ENCODE measurements at places on chromosomes 11 and 22.

GRCh38 chr11:31827455-31828206 lies 16.5 kb upstream of the PAX6 start:
- no peak for DNase-seq

DNA sequence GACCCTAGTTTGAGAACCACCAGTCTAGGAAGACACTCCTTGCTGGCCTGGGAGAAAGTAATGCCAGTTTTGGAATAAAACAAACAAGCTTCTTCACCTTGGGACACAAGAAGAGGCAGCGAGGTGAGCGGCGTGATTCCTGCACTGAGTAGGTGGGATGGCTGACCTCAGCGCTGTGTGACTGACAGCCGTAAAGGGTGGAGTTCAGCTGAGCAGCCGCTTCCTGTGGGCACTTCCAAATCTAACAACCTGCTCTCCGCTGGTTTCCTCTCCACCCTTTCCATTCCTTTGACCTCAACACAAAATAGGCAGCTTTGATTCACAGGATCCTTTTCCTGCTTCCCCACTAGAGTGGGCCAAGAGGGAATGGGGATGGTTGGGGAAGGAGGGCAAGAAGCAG lies 45.8 kb downstream of the PC start:
- DNase-seq = no peak

DNA sequence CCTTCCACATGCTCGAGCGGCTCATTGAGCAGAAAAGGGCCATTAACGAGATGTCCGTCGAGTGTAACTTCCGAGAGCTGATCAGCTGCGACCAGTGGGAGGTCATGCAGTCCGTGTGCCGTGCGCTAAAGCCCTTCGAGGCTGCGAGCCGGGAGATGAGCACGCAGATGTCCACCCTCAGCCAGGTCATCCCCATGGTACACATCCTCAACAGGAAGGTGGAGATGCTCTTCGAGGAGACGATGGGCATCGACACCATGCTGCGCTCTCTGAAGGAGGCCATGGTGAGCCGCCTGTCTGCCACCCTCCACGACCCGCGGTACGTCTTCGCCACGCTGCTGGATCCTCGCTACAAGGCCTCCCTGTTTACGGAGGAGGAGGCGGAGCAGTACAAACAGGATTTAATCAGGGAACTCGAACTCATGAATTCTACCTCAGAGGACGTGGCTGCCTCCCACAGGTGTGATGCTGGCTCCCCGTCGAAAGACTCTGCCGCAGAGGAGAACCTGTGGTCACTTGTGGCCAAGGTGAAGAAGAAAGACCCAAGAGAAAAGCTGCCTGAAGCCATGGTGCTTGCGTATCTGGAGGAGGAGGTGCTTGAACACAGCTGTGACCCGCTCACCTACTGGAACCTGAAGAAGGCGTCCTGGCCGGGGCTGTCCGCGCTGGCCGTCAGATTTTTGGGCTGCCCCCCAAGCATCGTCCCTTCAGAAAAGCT lies 31.7 kb downstream of the ALG12 start:
- no peak for DNase-seq

DNA sequence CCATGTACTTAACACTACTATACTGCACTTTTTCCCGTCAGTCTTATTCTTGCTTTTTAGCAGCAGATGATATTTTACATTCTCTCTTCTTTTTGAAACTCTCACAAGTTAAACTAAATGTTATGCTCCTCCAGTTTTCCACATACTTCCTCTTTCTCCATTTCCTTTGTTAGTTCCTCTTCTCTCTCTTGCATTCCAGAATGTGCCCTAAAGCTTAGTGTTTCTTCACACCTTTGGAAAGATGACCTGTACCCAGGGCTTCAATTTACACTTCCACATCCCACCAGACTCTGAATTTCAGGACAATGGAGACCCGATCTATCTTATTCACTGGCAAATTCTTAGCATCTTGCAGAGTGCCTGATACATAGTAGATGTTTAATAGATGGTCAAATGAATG lies 51.8 kb downstream of the APIP start:
- no peak for DNase-seq

DNA sequence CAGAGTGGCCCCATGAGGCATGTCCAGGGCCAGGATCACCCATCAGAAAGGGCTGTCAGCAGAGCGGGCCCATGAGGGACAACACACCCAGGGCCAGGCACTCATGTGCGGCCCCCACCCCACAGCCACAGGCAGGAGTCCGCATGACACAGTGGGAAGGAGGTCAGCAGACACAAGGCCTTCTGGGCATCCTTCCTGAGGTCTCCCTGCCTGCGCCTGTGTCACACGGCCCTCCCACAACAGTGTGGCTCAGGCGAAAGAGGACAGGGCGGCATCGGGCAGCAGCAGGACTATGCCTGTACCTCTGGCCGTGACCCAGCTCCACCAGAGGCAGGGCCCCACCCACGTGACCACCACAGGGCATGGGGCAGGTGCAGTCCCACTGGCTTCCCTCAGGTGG lies 27.1 kb downstream of the CHID1 start:
- DNase-seq = no peak

GRCh38 chr22:47619631-47620030 lies 857.2 kb downstream of the TBC1D22A start:
- no peak for DNase-seq

DNA sequence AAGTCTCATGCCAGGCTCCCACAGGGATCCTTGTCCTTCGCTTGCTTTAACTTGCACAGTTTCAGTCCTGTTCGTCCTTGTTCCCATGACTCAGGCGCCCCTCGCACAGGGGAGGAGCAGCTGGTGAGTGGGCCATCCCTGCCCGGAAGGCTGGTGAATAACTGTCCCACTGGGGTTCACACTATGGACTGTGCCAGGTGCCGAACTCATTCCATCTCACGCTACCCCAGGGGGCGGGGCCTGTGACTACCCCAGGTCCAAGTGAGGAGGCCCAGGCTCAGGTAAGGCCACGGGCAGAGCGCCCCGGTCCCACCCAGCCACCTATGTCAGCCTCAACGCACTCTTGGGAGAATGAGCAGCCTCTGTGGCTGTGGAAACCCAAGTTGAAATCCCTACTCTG lies 7.2 kb upstream of the CARD10 start:
- DNase-seq = no peak

- no peak for DNase-seq
These were observed 48.0 kb upstream of the CARS1 start for GRCh38 chr11:3104961-3105790.

DNA sequence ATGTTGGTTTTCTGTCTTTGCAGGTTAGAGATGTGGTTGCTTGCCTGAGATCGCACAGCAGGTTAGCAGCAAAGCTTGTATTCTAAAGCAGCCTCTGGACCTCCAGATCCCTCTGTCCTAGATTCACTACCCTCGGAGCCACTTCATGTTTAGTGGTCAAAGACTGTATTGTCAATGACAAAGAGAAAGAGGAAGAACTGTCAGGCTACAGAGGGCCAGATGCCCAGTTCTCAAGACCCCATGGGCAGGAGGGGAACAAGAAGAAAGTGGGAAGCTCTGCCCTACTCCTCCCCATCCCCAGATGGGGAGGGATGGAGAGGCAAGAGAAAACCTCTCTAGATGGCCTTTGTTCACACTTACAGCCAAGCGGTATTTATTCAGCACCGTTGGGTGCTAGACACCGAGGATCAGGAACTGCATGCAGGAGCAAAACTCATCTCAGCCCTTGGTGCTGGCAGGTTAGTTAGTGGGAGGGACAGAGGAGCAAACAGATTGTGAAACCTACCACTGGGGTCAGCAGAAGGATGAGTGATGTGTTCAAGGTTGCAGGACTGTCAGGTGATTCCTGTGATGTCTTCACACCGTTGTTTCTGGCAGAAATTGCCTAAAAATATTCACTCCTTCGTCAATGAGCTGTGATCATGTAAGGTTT lies 38.3 kb upstream of the PTPRJ start:
- DNase-seq = no peak

- DNase-seq = no peak
These were observed 147.3 kb downstream of the CCDC34 start for GRCh38 chr11:27215471-27216269.

GRCh38 chr22:21766691-21767462 lies 31.3 kb upstream of the YPEL1 start:
- DNase-seq = no peak

DNA sequence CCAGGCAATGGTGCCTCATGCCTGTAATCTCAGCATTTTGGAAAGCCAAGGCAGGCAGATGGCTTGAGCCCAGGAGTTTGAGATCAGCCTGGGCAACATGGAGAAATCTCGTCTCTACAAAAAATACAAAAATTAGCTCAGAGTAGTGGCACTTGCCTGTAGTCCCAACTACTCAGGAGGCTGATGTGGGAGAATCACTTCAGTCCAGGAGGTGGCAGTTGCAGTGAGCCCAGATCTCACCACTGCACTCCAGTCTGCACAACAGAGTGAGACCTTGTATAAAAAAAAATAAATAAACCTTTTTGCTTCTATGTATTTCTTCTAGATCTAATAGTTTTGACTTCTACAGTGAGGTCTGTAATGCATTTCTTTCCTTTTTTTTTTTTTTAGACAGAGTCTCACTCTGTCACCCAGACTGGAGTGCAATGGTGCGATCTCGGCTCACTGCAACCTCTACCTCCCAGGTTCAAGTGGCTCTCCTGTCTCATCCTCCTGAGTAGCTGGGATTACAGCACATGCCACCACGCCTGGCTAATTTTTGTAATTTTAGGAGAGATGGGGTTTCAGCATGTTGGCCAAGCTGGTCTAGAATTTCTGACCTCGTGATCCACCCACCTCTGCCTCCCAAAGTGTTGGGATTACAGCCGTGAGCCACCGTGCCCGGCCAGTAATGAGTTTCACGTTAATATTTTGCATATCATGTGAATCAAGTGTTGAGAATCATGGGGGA lies 18.1 kb upstream of the RDX start:
- no peak for DNase-seq

DNA sequence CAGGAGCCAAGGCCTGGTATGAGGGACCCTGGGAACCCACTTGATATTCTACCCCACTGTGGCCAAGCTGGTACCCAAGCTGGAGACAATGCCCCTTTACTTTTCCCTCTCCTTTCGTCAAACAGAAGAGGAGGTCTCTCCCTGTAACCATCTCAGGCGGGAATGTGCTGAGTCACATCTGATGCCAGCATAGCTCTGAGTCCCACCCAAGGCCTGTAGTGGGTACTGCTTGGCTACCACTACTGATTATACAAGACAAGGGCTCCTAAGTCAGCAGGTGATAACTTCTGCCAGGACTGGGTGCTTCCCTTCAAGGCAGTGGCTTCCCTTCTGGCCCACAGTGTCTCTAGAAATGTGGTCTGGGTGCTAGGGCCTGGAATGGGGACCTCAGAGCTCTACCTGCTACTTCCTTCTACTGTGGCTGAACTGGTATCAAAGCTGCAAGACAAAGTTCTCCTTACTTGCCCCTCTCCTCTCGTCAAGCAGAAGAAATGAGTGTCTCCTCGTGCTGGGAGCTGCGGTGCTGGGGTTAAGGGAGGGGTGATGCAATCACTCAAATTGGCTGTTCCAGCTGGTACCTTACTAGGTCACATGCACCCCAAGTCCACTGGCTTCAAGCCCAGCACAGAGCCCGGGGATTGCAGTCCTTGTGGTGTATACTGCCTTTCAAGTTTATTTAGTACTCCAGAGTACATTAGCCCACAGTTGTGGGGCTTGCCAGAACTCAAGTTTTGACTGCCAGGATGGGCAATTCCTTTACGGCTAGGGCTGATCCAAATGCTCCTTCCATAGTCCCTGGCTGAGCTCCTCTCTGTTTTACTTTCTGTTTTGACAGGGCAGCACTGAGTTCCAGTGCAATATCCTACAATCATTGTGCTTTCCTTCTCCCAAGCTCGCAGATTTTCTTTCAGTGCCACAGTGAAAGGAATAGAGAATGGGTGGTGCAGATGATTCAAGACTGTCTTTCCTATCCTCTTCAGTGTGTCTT lies 419.7 kb upstream of the CNTN5 start:
- no peak for DNase-seq

- DNase-seq = no peak
These were observed 43.7 kb downstream of the OR8B12 start for GRCh38 chr11:124499711-124500110.

DNA sequence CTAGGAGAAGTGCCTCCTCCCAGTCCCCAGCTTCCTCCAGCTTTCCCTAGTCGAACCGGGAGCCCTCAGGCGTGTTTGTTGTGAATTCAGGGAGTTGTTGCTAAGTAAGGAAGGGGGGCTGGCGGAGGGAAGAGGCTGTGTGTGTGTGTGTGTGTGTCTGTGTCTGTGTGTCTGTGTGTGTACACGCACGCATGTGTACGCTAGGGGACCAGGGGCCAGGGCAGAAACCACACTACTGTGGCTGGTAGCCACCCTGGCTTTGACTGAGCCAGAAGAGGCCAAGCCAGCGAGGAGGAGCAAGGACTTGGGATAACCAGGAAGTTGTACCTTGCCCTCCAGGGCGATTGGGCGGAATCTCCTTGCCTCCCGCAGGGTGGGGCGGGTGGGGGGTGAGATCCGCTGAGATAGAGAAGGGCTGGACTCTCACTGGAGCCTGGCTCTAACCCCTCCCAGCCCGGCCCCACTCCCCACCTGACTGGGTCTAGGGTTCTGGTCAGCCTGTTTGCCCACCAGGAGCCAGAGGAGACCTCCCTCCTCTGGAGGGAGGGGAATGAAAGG lies 7.5 kb downstream of the BCL9L start:
- no peak for DNase-seq

DNA sequence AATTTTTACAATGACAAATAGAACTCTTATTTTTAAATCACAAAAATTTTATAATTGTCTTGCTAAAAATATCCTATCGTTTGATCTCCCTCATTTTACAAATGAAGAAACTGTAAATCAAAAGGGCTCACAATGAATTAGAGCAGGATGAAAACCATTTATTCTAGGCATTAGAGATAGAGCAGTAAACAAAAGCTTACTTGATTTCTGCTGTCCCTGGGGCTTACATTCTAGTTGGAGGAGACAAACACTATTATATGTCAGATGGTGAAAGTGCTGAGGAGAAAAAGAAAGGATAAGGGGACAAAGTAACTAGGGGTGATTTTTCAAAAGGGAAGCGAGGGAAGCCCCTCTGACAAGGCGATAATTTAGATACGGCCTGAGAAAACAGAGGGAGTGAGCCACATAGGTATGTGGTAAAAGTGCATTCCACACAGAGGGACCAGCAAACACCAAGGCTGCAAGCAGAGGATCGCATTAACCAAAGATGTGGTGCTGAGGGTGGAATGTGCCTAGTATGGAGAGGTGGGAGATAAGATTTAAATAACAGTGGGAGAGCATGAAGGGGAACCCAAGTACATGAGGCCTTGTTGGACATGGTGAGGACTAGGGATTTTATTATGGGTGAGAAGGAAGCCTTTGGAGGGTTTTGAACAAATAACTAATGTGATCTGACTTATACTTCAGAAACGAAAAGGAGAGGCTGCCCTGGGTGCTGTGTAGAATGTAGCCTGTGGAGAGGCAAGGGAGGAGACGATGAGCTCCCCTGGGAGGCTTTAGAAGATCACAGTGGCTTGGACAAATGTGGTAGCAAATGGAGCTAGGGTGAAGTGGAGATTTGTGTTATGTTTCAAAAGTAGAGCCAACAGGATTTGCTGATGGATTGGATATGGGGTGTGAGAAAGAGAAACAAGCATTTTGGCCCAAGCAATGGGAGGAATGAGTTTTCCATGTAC lies 62.1 kb downstream of the PDHX start:
- no peak for DNase-seq

Data from CD4-positive, CD25-positive, alpha-beta regulatory T cell (primary cell).